ENCODE measurements at places on chromosomes 2 and 18. TPM values are rescaled to one million over a fixed set of nuclear protein-coding genes. Genes with fewer than 3 reads are reported as not detected.

DNA sequence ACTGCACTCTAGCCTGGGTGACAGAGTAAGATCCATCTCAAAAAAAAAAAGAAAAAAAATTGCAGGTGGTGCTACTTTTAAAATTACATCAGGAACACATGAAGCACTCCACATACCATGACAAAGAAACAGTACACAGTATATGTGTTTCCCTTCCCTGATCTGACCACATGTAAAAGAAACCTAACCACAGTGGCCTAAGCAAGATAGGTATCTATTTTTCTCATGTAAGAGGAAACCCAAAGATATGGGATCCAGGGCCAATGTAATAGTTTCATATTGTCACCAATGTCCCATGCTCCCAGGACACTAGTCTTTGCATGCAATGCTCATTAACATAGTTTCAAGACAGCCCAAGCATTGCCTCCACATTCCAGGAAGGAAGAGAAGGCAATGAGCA lies 99.9 kb downstream of the DYM start:
- H3K36me3 ChIP-seq = peaks cover 4% of the 10 kb centered on the region
- peaks cover 18% of the 10 kb centered on the region for H3K4me1 ChIP-seq
- H3K27me3 ChIP-seq = no peaks in the 10 kb centered on the region
- no peak for DNase-seq
- no peak overlapping the region for H3K27ac ChIP-seq

Gene CTAGE1
- not detected for total RNA-seq

GRCh38 chr2:42421601-42422239 lies 60.7 kb upstream of the COX7A2L start:
- H3K36me3 ChIP-seq = no peaks in the 10 kb centered on the region
- H3K27ac ChIP-seq = no peak overlapping the region
- DNase-seq = no peak
- H3K27me3 ChIP-seq = no peaks in the 10 kb centered on the region
- H3K4me1 ChIP-seq = no peaks in the 10 kb centered on the region
- H3K4me3 ChIP-seq = no peak overlapping the region

Gene TTR
- total RNA-seq = not detected

- DNase-seq = peak; percentile 60
- H3K27me3 ChIP-seq = peaks cover 6% of the 10 kb centered on the region
- no peaks in the 10 kb centered on the region for H3K36me3 ChIP-seq
- peaks cover 40% of the 10 kb centered on the region for H3K4me1 ChIP-seq
- H3K4me3 ChIP-seq = no peak overlapping the region
Measured at GRCh38 chr2:43127208-43127940, 99.0 kb downstream of the ZFP36L2 start.

DNA sequence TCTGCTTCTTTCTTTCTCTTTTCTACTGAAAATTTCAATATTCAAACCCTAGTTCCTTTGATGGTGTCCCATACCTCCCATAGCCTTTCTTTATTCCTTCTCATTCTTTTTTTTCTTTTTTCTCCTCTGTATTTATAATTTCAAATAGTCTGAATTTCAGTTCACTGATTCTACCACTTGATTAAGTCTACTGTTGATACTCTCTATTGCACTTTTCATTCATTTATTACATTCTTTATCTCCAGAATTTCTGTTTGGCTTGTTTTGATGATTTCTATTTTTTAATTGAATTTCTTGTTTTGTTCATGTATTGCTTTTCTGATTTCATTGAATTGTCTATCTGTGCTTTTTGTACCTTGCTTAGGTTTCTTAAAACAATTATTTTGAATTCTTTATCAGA lies 111.9 kb upstream of the VRK2 start:
- no peaks in the 10 kb centered on the region for H3K4me1 ChIP-seq
- DNase-seq = no peak
- H3K27me3 ChIP-seq = no peaks in the 10 kb centered on the region
- H3K27ac ChIP-seq = no peak overlapping the region
- no peak overlapping the region for H3K4me3 ChIP-seq

Gene HOXD4
- 3.5 TPM for total RNA-seq

DNA sequence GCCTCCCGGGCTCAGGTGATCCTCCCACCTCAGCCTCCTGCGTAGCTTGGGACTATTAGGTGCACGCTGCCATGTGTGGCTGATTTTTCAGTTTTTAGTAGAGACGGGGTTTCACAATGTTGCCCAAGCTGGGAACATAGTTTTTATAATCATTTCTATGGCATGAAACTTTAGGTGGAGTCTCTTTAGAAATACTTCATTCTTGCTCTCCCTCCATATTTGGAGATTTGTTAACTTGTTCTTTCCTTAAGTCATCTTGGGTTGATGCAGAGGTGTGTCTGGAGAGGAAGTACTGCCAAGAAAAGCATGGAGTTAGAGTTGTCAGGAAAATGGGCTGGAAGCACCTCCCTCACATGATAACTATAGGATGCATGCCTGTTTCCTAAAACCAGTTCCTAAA lies 17.4 kb downstream of the ZNF532 start:
- H3K36me3 ChIP-seq = peaks cover 30% of the 10 kb centered on the region
- DNase-seq = no peak
- peaks cover 3% of the 10 kb centered on the region for H3K27me3 ChIP-seq
- H3K27ac ChIP-seq = no peak overlapping the region
- H3K4me1 ChIP-seq = peaks cover 7% of the 10 kb centered on the region

Gene DPP4
- 0.59 TPM for total RNA-seq

Gene DUSP28
- 1.5 TPM for total RNA-seq

DNA sequence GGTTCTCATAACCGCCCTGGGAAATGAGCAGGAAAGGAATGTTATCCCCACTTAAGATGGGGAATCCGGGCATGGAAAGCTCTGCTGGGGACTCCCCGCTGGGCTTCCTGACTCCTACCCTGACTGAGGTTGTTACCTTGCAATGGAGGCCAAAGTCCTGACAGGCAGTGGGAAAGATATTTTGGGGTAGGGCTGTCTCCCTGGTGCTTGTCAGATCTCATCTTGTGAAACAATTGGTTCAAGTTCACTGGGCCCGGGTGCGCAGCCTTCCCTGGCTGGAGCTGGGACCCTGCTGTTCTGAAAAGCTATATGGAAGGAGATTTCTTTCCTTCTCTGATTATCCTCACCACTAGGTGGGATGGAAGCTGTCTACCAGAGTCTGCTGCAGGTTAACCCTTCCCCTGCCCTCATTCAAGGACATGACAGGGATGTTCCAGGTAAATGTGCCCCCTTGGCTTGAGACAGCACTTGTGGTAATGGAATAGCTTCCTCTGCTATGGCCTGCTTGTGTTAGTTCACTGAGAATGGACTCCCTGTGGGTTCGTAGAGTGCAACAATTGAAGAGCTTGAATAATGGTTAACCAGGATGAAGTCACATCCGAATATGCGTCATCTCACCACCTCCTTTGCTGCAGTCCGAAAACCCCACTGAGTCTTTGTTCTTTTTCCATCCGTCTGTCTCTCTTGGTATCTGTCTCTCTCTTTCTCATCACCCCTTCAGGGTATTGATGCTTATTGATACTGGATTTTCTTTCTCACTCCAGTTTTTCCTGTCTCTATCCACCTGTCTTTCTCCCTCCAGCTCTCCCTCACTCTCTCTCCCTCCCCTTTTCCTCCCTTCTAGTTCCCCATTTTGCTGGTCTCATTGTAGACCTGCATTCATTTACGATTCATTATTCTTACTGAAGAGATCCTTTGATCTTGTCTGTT lies 67.8 kb upstream of the EPAS1 start:
- no peak overlapping the region for H3K27ac ChIP-seq
- peaks cover 49% of the 10 kb centered on the region for H3K4me1 ChIP-seq
- no peak for DNase-seq
- peaks cover 2% of the 10 kb centered on the region for H3K27me3 ChIP-seq
- H3K36me3 ChIP-seq = no peaks in the 10 kb centered on the region
- H3K4me3 ChIP-seq = no peak overlapping the region

Gene CHRND
- not detected for total RNA-seq

- no peaks in the 10 kb centered on the region for H3K36me3 ChIP-seq
- DNase-seq = no peak
- H3K27me3 ChIP-seq = peaks cover 1% of the 10 kb centered on the region
- H3K27ac ChIP-seq = no peak overlapping the region
- H3K4me1 ChIP-seq = no peaks in the 10 kb centered on the region
Measured at GRCh38 chr18:77223221-77223639, 26.4 kb upstream of the GALR1 start.

Gene KATNAL2
- 7.9 TPM for total RNA-seq

Gene HOXD3
- 4.1 TPM for total RNA-seq

DNA sequence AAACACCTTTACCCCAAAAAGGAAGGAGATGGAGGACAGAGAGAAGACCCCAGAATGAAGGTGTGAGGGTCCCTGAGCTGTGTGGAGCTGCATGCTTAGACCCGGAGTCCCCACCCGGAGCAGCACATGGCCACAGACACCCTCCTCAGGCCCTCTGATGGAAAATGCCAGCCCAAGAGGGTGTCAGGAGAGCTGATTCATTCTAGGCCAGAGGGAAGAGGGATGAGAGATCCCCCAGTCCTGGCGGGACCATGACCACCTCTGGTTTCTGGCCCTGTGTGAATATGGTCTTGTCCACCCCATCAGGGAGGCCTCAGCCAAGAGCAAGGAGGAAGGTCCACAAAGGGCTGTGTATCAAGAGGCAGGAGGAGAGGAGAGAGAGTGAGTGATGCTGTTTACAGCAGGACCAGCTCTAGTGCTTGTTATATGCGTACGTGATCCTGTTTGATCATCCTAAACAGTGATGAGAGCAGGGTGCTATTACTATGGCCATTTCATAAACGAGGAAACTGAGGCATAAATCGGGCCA lies 186.6 kb upstream of the HAAO start:
- DNase-seq = no peak
- H3K4me1 ChIP-seq = peaks cover 38% of the 10 kb centered on the region
- no peak overlapping the region for H3K27ac ChIP-seq
- no peaks in the 10 kb centered on the region for H3K36me3 ChIP-seq

DNA sequence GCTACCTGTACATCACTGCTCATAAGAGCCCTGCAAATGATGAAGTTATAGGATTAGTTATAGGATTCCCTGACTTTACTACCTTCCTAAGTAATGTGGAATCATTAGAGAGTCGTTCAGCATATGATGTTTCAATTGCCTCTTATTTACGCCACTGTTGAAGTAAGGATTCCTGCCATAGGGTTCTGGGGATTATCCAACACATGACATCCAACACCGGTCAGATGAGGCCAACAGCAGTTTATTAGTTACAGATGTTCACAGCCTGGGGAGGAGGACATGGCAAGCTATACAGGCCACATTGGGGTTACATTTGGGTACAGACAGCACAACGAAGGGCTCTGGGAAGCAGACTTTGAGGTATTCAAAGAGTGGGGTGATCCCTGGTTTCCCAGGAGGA lies 134.1 kb upstream of the MC4R start:
- peaks cover 15% of the 10 kb centered on the region for H3K4me1 ChIP-seq
- H3K4me3 ChIP-seq = no peak overlapping the region
- no peaks in the 10 kb centered on the region for H3K27me3 ChIP-seq
- DNase-seq = no peak

Gene IL36G
- not detected for total RNA-seq

Gene RAB6C
- 1.4 TPM for total RNA-seq

DNA sequence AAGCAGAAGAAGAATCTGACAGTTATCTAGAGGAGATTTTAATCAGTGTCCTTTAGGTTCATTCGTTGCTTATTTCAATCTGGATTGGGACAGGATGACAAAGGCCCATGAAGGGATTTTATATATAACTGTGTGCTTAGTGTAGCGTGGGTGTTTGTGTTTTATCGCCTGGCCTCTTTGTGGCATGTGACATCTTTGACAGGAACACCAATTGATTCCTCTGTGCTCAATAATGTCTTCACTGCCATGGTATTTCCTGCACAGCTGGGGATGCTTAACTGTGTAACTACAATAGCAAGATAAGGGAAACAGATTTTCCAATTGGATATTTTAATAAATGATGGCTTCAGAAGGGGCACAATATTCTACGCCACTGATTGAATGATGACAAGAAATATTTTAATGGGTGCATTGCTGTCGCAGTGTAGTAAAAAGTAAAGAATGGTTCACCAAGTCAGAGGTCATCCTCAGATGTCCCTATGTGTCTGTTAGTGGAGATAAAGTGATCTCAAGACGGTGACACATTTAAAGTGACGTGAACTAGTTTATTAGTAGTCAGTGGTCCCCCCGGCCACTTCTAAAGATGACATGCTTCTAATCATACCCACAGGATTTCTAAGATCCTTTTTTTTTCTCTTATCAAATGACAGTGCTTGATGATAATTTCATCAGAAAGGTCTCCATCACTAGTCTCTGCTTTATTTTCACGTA lies 160.4 kb downstream of the AGAP1 start:
- H3K27ac ChIP-seq = peak overlapping the region; percentile 94
- H3K36me3 ChIP-seq = no peaks in the 10 kb centered on the region
- H3K27me3 ChIP-seq = no peaks in the 10 kb centered on the region
- DNase-seq = no peak

Gene GREB1
- total RNA-seq = 35.9 TPM

Gene CDH7
- total RNA-seq = 0.44 TPM

Gene ELOA2
- total RNA-seq = not detected

DNA sequence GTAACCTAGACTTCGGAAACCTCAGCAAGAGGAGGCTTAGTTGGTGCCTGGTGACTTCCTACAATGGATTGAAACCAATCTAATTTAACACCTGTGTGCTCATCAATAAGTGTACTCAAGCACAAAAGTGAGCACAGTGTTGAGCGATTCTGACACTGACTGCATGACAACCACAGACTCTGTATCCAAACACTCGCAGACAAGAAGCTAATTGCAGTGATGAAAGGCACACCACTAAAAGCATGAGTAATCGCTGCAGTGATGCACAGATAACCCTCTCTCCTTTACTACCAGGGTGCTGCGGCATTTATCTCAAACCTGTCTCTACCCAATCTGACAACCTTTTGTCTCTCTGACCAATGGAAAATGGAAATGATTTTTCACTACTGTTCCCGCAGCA lies 168.1 kb downstream of the AFF3 start:
- H3K27ac ChIP-seq = no peak overlapping the region
- no peaks in the 10 kb centered on the region for H3K4me1 ChIP-seq
- H3K36me3 ChIP-seq = no peaks in the 10 kb centered on the region
- DNase-seq = no peak

Gene PSTPIP2
- total RNA-seq = 7.8 TPM
